Activated T-cell treated with anti-CD3 and anti-CD28 coated beads, Interleukin-2, amount 50 U/mL, for 24 hours (primary cell): ENCODE measurements at places on chromosomes 7 and 10.
A peak's percentile ranks its signal among the peaks of the same experiment; 100 is the strongest.

- H3K36me3 ChIP-seq: no peaks in the 10 kb centered on the region
- no peak overlapping the region for H3K27ac ChIP-seq
- H3K27me3 ChIP-seq: peaks cover 9% of the 10 kb centered on the region
- H3K4me3 ChIP-seq: no peak overlapping the region
Measured at GRCh38 chr7:141954334-141954733, 7.6 kb upstream of the CLEC5A start.

GRCh38 chr7:112571852-112572607, 91.2 kb downstream of the LSMEM1 start:
- no peaks in the 10 kb centered on the region for H3K36me3 ChIP-seq
- peaks cover 12% of the 10 kb centered on the region for H3K4me1 ChIP-seq
- no peak overlapping the region for H3K4me3 ChIP-seq
- no peak for DNase-seq
- H3K27me3 ChIP-seq: no peaks in the 10 kb centered on the region

DNA sequence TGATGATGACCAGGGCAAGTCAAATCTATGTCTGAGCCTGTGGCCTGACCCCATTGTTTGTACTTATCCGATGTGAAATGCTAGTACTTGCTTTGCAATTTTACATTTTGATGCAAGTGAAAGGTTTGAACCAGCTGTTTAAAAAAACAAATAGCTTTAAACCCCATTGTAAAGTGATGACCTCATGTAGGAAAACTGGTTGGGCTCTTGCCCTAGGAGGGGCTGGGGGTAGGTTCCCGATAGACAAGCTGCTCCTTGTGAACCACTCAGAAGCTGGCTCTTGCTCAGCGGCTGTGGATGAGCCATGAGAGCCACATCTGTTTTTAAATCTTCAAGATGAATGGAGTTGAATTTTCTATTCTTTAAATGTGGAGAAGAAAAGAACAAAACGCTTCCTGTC, 185.3 kb downstream of the WDR11 start:
- H3K27ac ChIP-seq: no peak overlapping the region
- H3K36me3 ChIP-seq: no peaks in the 10 kb centered on the region
- no peaks in the 10 kb centered on the region for H3K27me3 ChIP-seq
- no peak for DNase-seq
- H3K4me3 ChIP-seq: no peak overlapping the region

- DNase-seq: no peak
- H3K4me1 ChIP-seq: no peaks in the 10 kb centered on the region
- H3K27me3 ChIP-seq: no peaks in the 10 kb centered on the region
- H3K36me3 ChIP-seq: no peaks in the 10 kb centered on the region
Measured at GRCh38 chr10:59270492-59270891, 91.9 kb downstream of the FAM13C start.

- H3K27ac ChIP-seq: peak overlapping the region; percentile 77
- no peaks in the 10 kb centered on the region for H3K27me3 ChIP-seq
- H3K4me1 ChIP-seq: peaks cover 53% of the 10 kb centered on the region
- peak; percentile 45 for DNase-seq
- no peaks in the 10 kb centered on the region for H3K36me3 ChIP-seq
- peak overlapping the region; percentile 83 for H3K4me3 ChIP-seq
Measured at GRCh38 chr7:141700848-141701371, 1.1 kb downstream of the DENND11 start.

- no peak overlapping the region for H3K4me3 ChIP-seq
- H3K27me3 ChIP-seq: no peaks in the 10 kb centered on the region
- H3K36me3 ChIP-seq: no peaks in the 10 kb centered on the region
- no peaks in the 10 kb centered on the region for H3K4me1 ChIP-seq
- H3K27ac ChIP-seq: no peak overlapping the region
- no peak for DNase-seq
Measured at GRCh38 chr7:154633641-154634040, 369.3 kb downstream of the PAXIP1 start.

DNA sequence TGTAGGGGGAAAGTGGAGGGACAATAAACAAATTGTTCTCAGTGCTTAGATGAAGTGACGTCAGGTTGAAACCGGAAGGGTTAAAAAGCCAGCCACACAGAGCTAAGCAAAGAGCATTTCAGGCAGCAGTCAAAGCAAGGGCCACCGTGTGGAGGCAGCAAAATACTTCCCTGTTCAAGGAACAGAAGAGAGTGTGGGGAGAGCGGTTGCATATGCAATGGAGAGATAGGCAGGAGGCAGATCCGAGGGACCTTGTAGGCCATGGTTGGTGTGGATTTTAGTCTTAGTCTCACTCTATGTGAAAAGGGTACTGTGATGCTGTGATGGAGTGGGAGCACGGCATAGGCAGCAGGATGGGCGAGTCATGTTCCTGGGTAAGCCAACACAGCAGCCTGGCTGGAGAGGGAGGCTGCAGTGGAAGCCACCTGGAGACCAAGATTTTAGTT, 3.8 kb upstream of the STN1 start:
- peaks cover 11% of the 10 kb centered on the region for H3K36me3 ChIP-seq
- H3K27me3 ChIP-seq: no peaks in the 10 kb centered on the region
- H3K27ac ChIP-seq: no peak overlapping the region
- DNase-seq: peak; percentile 43

DNA sequence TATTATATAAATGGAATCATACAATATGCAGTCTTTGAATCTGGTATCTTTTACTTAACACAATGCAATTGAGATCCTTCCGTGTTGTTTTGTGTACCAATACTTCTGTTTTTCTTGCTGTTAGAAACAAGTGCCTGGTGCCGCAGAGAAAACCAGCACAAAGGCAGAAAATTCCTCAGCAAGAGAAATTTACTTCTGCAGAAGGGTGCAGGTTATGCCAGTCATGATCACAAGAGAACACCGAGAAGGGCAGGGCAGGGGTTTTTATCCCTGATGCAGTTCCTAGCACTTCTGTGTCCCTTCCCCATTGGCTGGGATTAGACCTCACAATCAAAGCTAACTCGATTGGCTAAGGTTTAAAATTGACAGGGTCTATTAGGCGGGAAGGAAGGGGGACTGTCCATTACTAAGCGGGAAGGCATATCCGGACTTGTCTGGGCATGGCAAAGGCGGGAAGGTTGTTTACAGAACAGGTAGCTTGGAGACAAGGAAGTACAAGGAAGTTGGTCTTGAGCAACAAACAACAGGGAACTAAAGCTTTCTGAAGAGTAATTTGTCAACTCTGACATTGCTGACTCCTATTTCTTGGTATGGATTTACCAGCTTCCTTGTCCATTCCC, 2.4 kb upstream of the ZNF33B start:
- peaks cover 21% of the 10 kb centered on the region for H3K4me1 ChIP-seq
- H3K36me3 ChIP-seq: peaks cover 24% of the 10 kb centered on the region
- no peaks in the 10 kb centered on the region for H3K27me3 ChIP-seq
- no peak overlapping the region for H3K27ac ChIP-seq

- DNase-seq: no peak
- H3K36me3 ChIP-seq: no peaks in the 10 kb centered on the region
- H3K4me1 ChIP-seq: no peaks in the 10 kb centered on the region
- peaks cover 3% of the 10 kb centered on the region for H3K27me3 ChIP-seq
- no peak overlapping the region for H3K27ac ChIP-seq
Measured at GRCh38 chr7:70134029-70134770, 535.9 kb downstream of the AUTS2 start.

- H3K4me1 ChIP-seq: peaks cover 1% of the 10 kb centered on the region
- peaks cover 57% of the 10 kb centered on the region for H3K36me3 ChIP-seq
- no peaks in the 10 kb centered on the region for H3K27me3 ChIP-seq
- no peak overlapping the region for H3K27ac ChIP-seq
Measured at GRCh38 chr10:35563261-35563891, 41.8 kb upstream of the GJD4 start.

DNA sequence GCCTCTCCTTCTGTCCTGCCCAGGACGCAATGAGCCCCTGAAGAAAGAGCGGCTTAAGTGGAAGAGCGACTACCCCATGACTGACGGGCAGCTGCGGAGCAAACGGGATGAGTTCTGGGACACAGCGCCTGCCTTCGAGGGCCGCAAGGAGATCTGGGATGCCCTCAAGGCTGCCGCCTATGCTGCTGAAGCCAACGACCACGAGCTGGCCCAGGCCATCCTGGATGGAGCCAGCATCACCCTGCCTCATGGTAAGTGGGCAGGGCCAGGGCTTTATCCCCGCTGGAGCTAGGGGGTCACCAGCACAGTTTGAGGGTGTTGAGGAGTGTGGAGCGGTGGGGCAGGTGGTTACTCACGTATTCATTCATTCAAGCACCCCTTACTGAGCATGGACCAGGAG, 4.7 kb upstream of the ANKRD2 start:
- H3K27ac ChIP-seq: no peak overlapping the region
- no peaks in the 10 kb centered on the region for H3K36me3 ChIP-seq
- H3K4me3 ChIP-seq: no peak overlapping the region
- H3K27me3 ChIP-seq: no peaks in the 10 kb centered on the region
- peaks cover 5% of the 10 kb centered on the region for H3K4me1 ChIP-seq

GRCh38 chr10:131902211-131902610, 1.4 kb downstream of the PPP2R2D start:
- DNase-seq: no peak
- peaks cover 39% of the 10 kb centered on the region for H3K36me3 ChIP-seq
- peaks cover 60% of the 10 kb centered on the region for H3K4me1 ChIP-seq
- peaks cover 9% of the 10 kb centered on the region for H3K27me3 ChIP-seq
- H3K27ac ChIP-seq: peak overlapping the region; percentile 94

GRCh38 chr7:124790645-124791044, 25.1 kb upstream of the GPR37 start:
- H3K4me1 ChIP-seq: no peaks in the 10 kb centered on the region
- H3K27ac ChIP-seq: no peak overlapping the region
- peaks cover 47% of the 10 kb centered on the region for H3K27me3 ChIP-seq
- no peaks in the 10 kb centered on the region for H3K36me3 ChIP-seq
- H3K4me3 ChIP-seq: no peak overlapping the region

DNA sequence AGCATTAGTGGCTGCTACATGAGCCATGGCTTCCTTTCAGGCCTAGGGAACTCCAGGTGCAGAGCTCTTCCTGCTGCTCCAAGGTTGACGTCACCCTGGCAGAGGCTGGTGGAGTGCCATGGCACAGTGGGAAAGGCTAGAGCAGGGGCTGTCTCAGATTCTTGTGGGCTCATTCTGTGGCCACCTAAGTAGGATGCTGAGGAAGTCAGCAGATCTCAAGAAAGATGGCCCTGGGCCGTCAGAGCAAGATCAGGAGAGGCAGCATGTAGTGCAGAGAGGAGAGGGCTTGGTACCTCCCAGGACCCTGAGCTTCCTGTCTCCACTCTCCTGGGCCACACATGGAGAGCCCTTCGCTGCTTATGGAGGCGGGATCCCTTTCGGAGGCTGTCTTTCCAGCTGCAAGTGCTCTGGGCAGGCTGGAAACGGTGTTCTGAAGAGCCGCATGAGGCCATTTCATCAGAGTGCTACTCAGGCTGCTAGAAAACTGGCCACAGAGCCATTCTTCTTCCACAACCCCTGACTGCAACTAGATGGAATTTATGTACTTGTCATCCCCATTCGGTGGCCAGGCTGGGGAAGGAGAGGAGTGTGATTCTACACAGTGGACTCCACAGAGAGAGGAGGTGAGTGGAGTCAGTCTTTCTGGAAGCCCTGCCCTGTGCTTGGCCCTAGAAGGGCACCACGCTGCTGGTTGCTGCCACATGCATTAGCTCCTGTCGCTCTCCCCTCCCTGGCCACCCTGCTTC, 304.2 kb downstream of the RPS24 start:
- no peaks in the 10 kb centered on the region for H3K36me3 ChIP-seq
- H3K4me3 ChIP-seq: no peak overlapping the region
- DNase-seq: no peak
- no peaks in the 10 kb centered on the region for H3K27me3 ChIP-seq
- H3K27ac ChIP-seq: no peak overlapping the region

DNA sequence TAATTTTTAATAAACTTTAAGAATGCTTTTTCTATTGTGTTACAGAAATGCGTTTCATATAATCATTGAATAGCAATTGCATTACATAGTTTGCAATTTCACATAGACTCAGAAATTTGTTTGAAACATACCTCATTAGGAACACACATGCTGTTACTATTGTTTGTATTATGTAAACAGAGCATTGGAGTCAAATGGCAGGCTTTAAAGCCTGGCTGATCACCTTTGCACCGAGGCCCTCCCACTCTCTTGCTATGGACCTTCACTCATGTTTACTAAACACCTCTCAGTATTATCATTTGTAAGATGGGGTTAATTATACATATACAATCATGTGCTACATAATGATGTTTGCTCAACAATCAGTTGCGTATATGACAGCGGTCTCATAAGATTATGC, 203.6 kb upstream of the NPSR1 start:
- no peak overlapping the region for H3K4me3 ChIP-seq
- H3K36me3 ChIP-seq: no peaks in the 10 kb centered on the region
- H3K27ac ChIP-seq: no peak overlapping the region
- H3K4me1 ChIP-seq: no peaks in the 10 kb centered on the region

DNA sequence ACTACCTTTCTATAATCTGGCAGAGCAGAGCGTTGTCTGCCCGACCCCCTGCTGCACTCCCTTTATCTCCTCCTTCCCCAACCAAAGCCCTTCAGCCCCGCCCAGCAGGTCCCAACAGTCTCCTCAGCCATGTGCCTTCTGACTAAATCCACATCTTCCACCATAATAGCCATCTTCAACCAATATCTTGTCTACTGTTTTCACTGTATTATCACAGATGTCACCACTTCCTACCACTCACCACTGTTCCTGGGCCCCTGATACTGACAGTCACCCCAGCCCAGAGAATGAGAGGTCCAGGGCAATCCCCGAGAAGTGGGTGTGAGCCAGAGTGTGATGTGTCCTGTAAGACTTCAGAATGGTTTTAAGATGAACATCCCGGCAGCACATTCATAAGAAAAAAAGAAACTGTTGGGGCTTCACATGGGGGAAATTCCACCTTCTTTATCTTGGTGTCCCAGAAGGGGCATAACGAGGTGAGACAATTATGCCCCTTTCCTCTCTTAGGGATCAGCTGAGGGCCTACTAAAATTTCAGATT, 25.3 kb downstream of the CCDC6 start:
- H3K4me3 ChIP-seq: peak overlapping the region; percentile 65
- DNase-seq: peak; percentile 76
- H3K4me1 ChIP-seq: peaks cover 91% of the 10 kb centered on the region
- peaks cover 28% of the 10 kb centered on the region for H3K36me3 ChIP-seq
- peak overlapping the region; percentile 96 for H3K27ac ChIP-seq
- no peaks in the 10 kb centered on the region for H3K27me3 ChIP-seq

DNA sequence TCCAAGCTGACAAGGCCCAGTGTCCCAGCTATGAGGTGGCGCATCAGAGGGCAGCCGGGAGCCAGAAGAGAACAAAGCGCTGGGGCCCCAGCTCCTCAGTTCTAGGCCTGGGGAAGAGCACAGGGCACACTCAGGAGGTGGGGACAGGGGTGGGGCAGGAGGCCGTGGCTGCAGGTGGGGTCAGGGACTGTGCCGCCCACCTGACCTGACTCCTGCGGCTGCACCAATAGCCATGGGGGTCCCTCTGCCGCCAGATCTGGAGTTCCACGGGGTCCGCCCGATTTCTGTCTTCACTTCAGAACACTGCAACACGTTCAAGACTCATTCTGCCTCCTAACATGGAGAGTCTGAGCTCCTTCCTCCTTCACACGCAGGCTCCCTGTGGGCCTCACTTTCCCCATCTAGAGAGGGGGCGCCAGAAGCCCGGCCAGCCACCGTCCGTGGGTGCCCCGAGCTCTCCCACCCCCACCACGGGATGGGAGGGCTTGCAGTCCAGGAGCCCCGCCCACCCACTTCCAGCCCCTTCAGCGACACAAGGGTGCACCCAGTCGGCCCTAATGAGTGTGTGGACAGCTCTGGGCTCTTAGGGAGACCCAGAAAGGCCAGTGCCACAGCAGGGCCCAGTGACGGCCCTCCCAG, 278.3 kb downstream of the MAD1L1 start:
- peaks cover 13% of the 10 kb centered on the region for H3K4me1 ChIP-seq
- H3K27me3 ChIP-seq: no peaks in the 10 kb centered on the region
- H3K4me3 ChIP-seq: no peak overlapping the region
- DNase-seq: no peak
- H3K27ac ChIP-seq: no peak overlapping the region
